ENCODE measurements at places on chromosomes 6 and 20.

GRCh38 chr20:37873884-37874283 lies 29.0 kb upstream of the VSTM2L start:
- DNase-seq, result no peak

DNA sequence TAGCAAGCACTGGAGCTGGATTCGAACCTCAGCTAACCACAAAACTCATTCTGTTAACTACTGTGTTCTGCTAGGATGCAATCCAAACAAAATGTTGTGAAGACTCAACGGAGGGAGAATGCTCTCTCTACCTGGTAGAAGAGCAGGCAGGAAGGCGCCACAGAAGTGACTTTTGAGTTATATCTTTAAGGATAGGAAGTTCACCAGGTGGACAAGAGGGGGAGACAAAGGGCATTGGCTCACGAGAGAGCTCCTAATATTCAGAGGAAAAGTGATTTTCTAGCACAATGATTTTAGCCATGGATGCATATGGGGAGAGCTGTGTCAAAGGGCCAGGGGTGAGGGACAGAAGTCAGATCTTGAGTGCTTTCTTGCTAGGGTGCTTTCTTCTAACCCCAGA lies 108.4 kb upstream of the MAFB start:
- DNase-seq, result no peak

GRCh38 chr6:142551274-142551811 lies 249.5 kb downstream of the ADGRG6 start:
- peak; percentile 70 for DNase-seq

- DNase-seq, result no peak
Measured at GRCh38 chr6:106300944-106301343, 24.6 kb downstream of the ATG5 start.

Data from activated naive CD8-positive, alpha-beta T cell treated with anti-CD3 and anti-CD28 coated beads, Interleukin-2, amount 10 ng/mL, durations not matched to agents 7 days and 5 days (primary cell).